ENCODE measurements at places on chromosomes 4 and X.

DNA sequence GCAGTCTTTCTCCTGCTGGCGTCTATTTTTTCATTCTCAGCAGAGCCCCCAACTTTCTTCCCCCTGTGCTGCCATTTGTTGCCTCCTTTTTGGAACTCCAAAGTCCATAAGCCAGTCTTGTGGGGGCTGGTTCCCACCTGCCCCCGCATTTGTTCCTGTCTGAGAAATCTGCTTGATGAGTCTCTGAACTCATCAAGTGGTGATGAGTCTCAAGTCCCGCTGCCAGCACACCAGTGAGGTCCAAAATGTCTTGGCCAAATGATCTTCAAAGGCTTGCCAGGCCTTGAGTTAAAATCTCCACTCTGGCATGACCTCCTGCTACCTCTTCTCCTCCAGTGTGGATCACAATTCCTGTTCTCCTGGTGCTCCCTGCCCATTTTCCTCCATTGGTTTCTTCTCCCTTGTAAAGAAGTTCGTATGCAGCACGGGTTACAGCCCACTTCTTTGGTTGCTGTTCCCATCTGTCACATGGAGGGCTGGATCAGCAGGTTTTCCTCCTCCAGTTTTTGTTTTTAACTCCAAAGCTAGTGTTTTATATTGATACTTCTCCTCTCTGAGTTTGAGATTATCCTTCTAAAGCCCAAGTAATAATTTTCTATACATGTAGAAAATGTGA is 72.7 kb upstream of the LIMCH1 start:
- DNase-seq = no peak

- no peak for DNase-seq
Measured at GRCh38 chr4:162610116-162610515, 446.3 kb upstream of the FSTL5 start.

GRCh38 chr4:126572264-126572663 is 1060.5 kb upstream of the INTU start:
- DNase-seq = no peak

- no peak for DNase-seq
Measured at GRCh38 chr4:182083671-182084410, 159.4 kb upstream of the TENM3 start.

DNA sequence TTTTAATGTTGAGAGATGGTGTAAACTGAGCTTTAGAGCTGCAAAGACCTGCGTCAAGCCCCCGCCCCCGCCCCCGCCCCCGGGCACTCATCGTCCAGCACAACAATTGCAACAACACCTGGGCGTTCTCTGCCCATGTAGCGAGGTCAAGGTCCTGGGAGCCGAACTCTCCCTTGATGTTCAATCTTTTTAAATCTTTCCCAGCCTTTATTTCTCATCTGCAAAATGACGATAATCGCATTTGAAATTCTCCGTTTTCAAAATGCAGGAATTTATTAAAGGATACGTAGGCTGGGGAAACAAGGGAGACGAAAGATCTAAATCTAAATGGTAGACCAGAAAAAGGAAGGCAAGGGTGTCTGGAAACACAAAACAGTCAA is 648 bp upstream of the MSMO1 start:
- no peak for DNase-seq

GRCh38 chr4:1879485-1879884 is 8.3 kb downstream of the NSD2 start:
- DNase-seq = no peak

DNA sequence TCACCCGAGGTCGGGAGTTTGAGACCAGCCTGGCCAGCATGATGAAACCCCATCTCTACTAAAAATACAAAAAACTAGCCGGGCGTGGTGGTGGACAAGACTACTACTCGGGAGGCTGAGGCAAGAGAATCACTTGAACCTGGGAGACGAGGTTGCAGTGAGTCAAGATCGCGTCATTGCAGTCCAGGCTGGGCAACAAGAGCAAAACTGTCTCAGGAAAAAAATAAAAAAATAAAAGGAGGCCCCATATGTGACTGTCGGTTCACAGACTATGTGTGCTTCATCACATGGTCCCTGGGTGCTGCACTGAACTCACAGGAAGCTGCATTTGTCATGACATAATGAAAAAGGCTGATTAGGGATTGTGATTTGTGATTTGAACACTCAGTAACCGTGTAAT is 6.4 kb downstream of the TRIML1 start:
- no peak for DNase-seq

DNA sequence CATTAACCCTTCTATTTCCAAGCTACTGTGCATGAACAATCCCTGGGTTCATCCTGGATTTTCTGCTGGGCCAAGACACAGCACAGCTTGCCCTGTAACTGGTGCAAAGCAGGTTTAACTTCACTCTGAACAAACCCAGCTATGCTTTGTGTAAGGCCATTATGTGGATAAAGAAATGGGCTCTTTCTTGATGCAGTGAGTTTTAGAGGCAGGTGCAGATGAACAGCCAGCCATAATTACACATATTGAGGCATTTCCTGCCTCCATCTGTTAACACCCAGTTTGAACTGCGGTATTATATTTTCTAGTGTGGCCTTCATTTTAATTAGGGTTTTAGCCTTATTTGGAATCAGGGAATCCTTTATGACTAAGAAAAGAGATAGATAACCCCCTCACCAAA is 68.7 kb upstream of the ARX start:
- no peak for DNase-seq

- no peak for DNase-seq
Measured at GRCh38 chrX:9738151-9738550, 27.5 kb downstream of the GPR143 start.

GRCh38 chr4:110306303-110306702 is 107.9 kb upstream of the ELOVL6 start:
- no peak for DNase-seq

- no peak for DNase-seq
Measured at GRCh38 chr4:37068580-37068979, 176.0 kb upstream of the NWD2 start.

DNA sequence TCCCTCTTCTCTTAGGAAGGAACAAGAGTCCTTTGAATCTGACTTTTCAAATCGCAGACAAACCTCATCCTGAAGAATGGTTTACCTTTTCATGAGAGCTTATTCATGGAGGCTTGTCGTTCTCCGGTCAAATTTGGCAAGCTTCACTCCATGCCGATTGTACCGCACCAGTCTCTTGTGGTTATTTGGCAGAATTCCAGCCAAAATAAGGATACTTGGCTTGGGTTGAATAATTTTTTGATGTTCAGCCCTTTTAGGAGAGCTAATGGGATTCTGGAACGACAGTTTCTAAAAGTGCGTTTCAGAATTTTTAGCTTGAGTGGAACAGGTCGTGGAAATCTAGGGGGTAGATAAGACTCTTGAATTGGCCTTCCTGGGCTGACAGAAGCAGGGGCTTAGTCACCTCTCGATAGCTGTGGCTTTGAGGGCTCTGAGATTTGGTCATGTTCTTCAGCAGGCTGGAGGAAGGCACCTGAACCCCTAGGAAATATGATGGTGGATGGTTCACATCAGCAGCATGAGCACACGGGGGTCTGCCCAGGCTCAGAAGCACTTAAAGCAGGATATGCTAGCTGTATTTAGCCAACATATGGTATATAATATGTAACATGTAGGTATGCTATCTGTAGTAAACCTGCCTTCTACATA is 1.5 kb downstream of the KLHL2 start:
- DNase-seq = peak; percentile 60

GRCh38 chrX:148416931-148417330 is 83.5 kb upstream of the AFF2 start:
- no peak for DNase-seq

DNA sequence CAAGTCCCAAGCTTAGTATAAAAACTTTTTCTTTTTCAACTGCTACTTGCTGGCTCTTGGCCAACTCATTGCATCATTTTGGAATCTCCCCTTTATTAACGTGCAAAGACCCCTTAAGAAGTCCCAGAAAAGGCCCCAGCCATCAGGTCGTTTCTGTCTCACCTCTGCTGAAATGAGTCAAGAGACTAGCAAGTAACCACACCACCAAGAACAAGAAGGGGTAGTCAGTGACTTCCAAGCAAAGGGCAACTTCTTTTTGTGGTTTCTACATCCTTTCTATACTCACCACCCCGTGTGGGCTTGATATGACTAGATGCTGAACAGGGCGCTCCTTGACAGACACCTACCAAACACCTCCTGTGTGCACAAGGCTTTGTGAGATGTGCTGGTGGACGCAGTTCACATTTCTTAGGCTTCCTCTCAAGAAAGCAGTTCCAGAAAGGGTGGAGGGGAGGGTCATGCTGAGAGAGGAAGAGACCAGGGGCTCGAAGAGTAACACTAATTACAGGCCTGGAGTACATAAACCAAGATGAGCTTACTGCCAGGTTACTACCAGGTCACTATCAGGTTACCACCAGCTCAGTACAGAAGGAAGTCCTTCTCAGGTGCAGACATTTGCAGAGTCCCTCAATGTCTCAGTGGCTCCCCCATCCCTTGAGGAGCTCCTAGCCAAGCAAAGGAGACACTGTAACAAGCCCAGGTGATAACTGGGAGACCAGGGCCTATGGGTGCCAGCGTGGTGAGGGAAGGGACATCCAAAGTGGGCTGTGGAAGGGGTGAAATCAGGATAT is 19.3 kb downstream of the JAKMIP1 start:
- peak; percentile 94 for DNase-seq

GRCh38 chrX:111259559-111259958 is 10.7 kb downstream of the CAPN6 start:
- no peak for DNase-seq

GRCh38 chrX:153074262-153074899 is 2.1 kb downstream of the PNMA6A start:
- no peak for DNase-seq

- no peak for DNase-seq
Measured at GRCh38 chrX:130756233-130756632, 146.8 kb downstream of the ENOX2 start.

DNA sequence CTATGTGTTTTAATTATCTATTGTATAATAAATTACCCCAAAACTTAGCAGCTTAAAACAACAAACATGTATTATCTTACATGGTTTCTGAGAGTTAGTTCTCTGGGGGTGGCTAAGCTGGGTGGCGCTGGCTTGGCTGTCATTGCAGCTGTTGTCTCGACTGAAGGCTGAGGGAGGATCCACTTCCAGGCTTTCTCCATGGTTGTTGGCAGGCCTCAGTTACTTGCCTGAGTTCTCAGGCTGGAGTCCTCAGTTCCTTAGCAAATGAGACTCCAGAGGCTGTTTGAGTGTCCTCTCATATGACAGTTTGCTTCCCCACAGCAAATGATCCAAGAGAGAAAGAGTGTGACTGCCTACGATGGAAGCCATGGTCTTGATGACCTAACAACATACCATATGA is 23.5 kb upstream of the GALNT7 start:
- no peak for DNase-seq

GRCh38 chr4:140790765-140791164 is 34.6 kb upstream of the TBC1D9 start:
- no peak for DNase-seq

GRCh38 chr4:112637552-112637866 is 566 bp downstream of the LARP7 start:
- no peak for DNase-seq

DNA sequence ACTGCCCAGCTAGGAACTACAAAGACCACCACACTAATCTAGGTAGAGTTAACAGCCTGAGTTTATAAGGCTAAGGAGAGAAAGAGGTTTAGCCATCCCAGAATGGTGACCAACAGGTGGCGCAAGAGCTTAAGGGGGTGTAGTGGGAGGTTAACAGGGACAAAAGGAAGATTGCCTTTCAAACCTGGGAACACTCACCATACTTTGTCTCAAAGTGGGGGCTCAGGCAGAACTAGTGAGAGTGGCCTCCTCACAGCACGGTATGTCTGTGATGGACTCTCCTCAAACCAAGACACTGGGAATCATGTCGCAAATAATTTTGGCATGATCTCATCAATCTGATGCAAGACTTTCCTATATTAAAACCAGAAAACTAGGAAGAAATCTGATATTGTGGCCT is 23.4 kb downstream of the CCNI start:
- peak; percentile 65 for DNase-seq

DNA sequence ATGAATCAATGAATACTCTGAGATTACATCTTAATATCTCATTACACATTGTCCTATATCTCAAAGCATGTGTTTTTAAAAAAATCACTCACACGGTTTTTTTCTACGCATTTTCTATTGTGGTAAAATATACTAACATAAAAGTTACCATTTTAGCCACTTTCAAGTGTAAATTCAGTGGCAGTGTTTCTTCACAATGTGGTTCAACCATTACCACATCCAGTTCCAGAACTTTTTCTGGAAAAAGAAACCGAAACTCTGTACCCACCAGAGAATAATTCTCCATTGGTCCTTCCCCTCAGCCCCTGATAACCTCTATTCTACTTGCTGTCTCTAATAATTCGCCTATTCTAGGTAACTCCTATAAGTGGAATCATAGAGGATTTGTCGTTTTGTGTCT is 35.3 kb upstream of the ACSL1 start:
- no peak for DNase-seq

GRCh38 chrX:110399497-110399896 is 40.8 kb downstream of the RTL9 start:
- DNase-seq = no peak

GRCh38 chrX:119041175-119041574 is 31.6 kb upstream of the CT47C1 start:
- DNase-seq = no peak

DNA sequence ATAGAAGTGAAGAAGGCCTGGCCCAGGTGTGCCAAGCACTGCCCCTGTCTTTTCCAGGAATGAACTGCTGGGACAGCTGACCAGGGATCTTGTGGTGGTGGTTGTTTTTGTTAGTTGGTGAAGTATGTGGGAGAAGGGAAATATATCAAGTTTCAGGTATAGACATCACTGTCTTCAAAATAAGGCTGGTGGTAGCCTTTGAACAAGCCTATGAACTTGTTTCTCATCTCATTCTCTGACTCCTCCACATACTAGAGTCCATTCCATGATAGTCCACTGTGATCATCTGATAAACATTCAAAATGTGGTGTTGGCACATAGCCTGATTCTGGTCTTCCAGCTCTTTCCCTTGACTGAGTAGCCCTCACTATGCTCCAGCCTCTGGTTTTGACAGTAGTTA is 303.7 kb downstream of the CAMK2D start:
- no peak for DNase-seq

GRCh38 chr4:150116506-150116905 is 38.3 kb downstream of the DCLK2 start:
- DNase-seq = no peak

- DNase-seq = no peak
Measured at GRCh38 chr4:88419874-88420273, 37.0 kb upstream of the HERC5 start.

DNA sequence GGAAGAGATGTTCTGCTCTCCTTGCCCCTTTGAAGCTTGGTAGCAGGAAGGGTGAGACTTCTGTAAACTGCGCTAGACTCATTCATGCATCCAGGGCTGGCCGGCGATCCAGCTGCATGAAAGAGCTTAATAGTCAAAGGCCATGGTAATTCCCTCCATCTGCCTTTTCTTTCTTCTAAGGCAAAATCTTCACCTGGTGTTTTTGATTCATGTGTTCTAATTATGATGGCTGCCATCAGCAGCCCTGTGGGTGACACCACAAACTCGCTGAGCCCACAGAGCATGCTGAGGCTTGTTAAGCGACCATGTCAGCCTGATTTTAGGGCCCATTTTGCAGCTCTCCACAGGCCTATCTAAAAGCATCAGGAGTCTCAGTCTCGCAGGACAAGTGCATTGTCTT is 450.1 kb upstream of the TENM3 start:
- no peak for DNase-seq

- DNase-seq = no peak
Measured at GRCh38 chr4:168409089-168409801, 71.0 kb downstream of the DDX60L start.

Measured in stimulated activated effector memory CD8-positive, alpha-beta T cell treated with anti-CD3 and anti-CD28 coated beads, Interleukin-12 subunit alpha, Interleukin-12 subunit beta, amount 100 ng/mL, for 72 hours (primary cell).